ENCODE measurements at places on chromosomes 1 and 21.

- DNase-seq, result no peak
Measured at GRCh38 chr1:195195423-195196057, 1412.7 kb downstream of the KCNT2 start.

DNA sequence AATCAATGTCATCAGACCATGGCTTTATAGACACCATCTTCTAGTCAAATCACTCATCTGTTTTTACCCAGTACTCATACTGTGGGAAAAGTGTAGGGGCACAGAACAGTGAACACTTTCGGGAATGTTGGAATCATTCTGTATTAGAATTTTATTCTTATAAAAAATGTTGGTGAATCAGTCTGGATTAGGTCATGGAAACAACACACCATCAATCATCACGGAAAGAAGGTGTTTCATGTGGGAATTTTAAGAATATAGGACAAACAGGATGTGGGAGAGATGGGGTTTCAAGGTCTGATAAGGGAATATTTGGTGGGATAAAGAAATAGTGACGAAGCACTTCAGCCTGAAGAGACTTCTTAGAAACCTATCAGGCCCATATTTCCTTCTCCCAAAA, 17.3 kb downstream of the GBP1 start:
- DNase-seq, result no peak

GRCh38 chr1:234276151-234276788, 97.0 kb upstream of the COA6 start:
- DNase-seq, result no peak

DNA sequence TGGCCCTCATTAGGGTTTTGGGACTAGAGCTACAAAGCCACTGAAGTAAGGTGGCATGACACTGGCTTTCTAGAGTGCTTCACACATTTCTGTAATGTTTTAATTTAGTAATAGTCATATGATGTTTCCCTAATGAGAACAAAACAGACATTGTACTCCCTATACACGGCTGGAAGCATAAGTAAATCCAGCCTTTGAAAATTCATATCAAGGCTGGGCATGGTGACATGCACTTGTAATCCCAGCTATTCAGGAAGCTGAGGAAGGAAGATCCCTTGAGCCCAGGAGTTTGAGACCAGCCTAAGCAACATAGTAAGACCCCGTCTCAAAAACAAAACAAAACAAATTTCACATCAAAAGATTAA, 7.4 kb downstream of the USP48 start:
- DNase-seq, result no peak

DNA sequence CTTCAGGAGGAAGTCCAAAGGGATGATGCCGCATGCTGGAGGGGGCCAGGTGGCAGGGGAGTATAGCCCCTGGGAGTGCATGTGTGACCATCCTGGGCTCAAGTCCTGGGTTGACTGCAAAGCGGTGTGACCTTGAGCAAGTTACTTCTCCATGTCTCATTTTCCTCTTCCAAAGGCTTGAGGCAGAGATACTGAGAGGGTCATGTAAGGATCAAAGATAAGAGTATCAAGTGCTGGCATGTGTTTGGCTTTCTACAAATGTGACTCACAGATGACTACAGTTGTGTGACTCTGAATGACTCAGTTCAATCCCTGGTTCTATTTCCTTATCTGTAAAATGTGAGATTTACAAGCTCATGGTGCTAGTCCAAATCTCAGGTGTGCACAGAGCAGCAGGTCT, 26.1 kb downstream of the PROK1 start:
- peak; percentile 41 for DNase-seq

- no peak for DNase-seq
Measured at GRCh38 chr1:160744199-160744851, 5.3 kb downstream of the SLAMF7 start.

GRCh38 chr1:237041461-237041794, 556 bp upstream of the RYR2 start:
- no peak for DNase-seq

Data from testis (tissue), 5 donors.